Fibroblast of upper back skin (primary cell): ENCODE measurements at places on chromosomes 12 and 14.

- no peak for DNase-seq
Observed at GRCh38 chr14:50362764-50363713, 33.6 kb downstream of the CDKL1 start.

- DNase-seq, result peak; percentile 62
Observed at GRCh38 chr12:130715998-130716968, at the start of gene RIMBP2. Gene RIMBP2 (minus strand): TSS chr12:130716299. CDS start chr12:130479013, 237,286 bp downstream.

DNA sequence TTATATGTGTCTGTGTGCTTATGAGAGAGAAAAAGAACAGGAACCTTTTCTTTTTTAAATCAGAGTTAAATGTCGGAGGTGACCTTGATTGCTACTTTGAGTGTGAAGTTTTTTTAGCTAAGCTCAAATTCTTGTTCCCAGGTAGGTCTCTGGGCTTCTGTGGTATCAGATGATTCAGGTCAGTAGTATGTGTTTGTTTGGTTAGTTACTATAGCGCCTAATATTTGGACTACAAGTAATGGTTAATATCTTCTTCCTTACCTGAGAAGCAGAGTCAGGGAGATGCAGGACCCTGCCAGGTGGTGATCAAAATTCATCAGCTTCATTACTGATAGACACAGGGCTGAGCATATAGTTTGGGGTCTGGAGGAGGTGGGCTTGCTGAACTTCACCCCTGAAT is 30.8 kb downstream of the ADCK1 start:
- DNase-seq, result no peak

DNA sequence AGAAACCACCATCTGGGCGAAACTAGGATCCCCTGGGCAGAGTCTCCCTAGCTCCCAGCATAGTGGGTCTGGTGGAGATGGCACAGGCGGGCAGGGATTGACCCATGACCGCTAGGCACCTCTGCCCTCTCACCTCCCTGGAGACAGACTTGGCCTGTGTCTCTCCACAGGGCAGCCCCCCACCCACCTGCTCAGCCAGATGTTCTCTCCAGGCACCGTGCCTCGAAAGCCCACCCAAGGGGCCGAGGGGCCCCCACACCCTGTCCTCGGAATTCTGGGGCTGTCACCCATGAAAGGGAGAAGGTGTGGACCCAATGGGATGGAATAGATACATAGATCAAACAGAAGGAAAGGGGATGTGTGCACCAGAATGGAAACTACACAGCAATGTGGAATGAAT is 229.1 kb upstream of the RTL1 start:
- no peak for DNase-seq

- DNase-seq, result no peak
Observed at GRCh38 chr14:24376448-24377070, 8.6 kb downstream of the NFATC4 start.
